Chondrocyte (in vitro differentiated cells): ENCODE measurements at places on chromosomes 6 and 20. TPM values are rescaled to one million over a fixed set of nuclear protein-coding genes. Genes with fewer than 3 reads are reported as not detected.
A peak's percentile ranks its signal among the peaks of the same experiment; 100 is the strongest.

BICRAL gene
- 9.2 to 10.8 TPM (median 9.7 TPM) in 3 replicates for total RNA-seq

HSPA12B gene
- 0.10 to 0.26 TPM in 2 of 3 replicates, not detected in the other for total RNA-seq

FGD2 gene
- total RNA-seq, result not detected in 3 replicates

PNPLA1 gene
- not detected in 3 replicates for total RNA-seq

IPCEF1 gene
- not detected in 3 replicates for total RNA-seq

CALHM4 gene
- not detected in 3 replicates for total RNA-seq

PSORS1C1 gene
- total RNA-seq, result 4.2 to 6.0 TPM (median 5.5 TPM) in 3 replicates

TTLL9 gene
- total RNA-seq, result 0.24 to 0.37 TPM (median 0.33 TPM) in 3 replicates

BPIFA1 gene
- not detected in 3 replicates for total RNA-seq

MUC21 gene
- not detected in 3 replicates for total RNA-seq

KCNK5 gene
- not detected in 3 replicates for total RNA-seq

POPDC3 gene
- total RNA-seq, result 2.6 to 4.6 TPM (median 3.4 TPM) in 3 replicates

C6orf141 gene
- not detected in 3 replicates for total RNA-seq

LINC00237 gene
- not detected in 3 replicates for total RNA-seq

SUPT3H gene
- total RNA-seq, result 10.7 to 13.3 TPM (median 12.9 TPM) in 3 replicates

DNA sequence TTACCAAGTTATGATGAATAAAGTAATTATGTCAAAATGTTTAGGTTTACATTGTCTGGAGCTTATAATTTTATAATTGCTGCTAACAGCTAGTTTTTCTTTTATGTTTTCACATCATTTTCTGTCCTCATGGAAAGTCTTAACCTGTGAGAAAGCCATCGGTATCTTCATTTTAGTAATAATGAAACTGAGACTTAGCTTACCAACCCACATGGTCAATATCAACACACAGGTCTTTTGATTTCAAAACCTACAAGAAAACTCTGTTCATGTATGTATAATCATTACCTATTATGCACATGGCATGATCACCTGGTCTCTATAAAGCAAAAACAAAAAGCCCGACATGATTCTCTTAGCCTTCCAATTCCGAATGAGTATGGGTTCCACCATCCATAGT is 61.9 kb downstream of the KCNQ5 start:
- no peak for DNase-seq

DNA sequence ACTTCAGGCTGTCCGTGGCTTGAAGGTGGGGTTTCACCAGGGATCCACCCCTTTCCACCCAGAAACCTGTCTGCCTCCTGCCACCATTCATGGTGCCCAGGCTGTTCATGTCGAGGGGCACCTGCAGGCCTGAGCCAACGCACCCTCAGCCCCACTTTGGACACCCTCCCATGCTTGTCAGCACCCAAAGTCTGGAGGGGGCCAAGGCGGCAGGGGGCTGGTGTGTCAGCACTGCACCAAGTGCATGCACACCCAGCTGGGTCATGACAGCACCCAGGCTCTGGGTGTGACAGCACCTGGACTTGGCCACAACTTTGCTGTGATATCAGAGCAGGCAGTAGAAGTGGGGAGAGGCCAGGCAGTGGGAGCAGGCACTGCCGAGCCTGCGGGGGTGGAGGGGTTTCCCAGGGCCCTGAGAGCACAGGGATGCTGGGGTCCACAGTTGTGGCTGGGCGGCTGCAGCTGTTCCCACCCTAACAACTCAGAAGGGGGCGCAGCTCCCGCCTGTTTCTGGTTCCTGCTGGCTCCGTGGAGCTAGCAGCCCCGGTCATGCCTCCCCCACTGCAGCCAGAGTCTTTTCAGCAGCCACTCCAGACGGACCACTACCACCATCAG is 33.3 kb upstream of the GRM4 start:
- peak; percentile 74 for DNase-seq

- DNase-seq, result no peak
Observed at GRCh38 chr20:46631212-46631869, 19.9 kb downstream of the SLC13A3 start.

DNA sequence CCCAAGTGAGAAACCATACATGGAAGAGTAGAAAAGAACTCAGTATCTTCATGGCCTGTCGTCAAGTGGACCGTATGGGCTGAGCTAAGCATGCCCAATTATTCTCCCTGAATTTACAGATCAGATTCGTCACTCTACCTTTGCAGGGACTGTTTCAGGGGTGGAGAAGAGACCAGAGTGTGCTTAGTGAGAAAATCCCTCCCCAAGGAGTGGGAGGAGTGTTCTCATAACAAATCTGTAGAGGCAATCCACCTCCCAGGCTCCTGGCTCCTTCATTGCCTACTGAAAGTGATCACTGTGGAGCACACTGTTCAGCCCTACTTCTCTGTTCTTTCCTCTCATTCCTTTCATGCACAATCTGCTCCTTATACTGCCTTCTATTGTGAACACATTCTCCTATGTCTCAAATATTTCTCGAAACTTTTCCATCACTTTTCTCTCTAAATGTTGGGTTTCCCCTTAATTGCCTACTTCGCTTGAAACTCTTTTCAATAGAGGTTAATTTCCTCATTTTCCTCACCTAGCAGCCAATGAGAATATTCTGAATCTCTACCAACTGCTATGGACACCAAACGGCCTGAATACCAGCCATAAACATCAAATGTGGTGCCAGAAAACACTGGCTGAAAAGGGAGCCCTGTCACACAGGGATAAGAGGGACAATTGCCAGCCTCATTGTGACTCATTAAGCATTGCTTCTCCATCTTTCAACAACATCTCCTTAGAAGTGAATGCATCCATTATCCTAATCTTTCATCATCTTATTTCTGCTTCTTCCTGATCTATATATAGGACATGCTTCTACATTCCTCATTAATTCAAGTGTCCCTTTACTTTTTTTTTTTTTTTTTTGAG is 398.3 kb downstream of the UTRN start:
- no peak for DNase-seq

DNA sequence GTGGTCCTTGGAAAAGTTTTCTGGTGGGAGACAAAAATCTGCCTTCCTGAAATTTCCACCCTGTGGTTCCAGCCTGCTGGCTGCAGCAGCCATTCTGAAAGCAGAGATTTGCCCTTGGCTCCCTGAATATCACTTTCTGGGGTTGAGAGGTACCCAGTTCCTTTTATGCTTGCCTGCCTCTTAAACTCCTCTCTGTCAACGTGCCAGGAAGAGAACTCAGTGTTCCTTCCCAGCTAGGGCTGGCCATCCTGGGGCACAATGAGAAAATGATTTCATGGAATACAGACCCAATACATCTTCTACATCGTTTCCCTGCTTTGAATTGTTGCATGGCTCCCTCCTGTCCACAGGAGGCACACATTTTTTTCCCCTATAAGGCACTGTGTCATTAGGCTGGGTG is 1.6 kb upstream of the DSN1 start:
- no peak for DNase-seq

- no peak for DNase-seq
Observed at GRCh38 chr6:124008000-124008987, 204.6 kb downstream of the NKAIN2 start.

DNA sequence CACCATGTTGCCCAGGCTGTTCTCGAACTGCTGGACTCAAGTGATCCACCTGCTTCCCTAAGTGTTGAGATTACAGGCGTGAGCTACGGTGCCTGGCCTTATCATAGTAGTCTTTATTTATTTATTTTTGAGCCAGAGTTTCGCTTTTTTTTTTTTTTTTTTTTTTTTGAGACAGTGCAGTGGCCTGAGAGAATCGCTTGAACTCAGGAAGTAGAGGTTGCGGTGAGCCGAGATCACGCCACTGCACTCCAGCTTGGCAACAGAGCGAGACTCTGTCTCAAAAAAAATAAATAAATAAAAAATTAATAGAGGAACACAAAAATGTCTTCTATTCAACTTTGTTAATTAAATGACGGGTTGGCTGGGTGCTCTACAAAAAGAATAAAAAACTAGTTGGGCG is 12.9 kb downstream of the MAPRE1 start:
- DNase-seq, result no peak

GRCh38 chr20:62493253-62493885 is 17.6 kb upstream of the GATA5 start:
- no peak for DNase-seq

DNA sequence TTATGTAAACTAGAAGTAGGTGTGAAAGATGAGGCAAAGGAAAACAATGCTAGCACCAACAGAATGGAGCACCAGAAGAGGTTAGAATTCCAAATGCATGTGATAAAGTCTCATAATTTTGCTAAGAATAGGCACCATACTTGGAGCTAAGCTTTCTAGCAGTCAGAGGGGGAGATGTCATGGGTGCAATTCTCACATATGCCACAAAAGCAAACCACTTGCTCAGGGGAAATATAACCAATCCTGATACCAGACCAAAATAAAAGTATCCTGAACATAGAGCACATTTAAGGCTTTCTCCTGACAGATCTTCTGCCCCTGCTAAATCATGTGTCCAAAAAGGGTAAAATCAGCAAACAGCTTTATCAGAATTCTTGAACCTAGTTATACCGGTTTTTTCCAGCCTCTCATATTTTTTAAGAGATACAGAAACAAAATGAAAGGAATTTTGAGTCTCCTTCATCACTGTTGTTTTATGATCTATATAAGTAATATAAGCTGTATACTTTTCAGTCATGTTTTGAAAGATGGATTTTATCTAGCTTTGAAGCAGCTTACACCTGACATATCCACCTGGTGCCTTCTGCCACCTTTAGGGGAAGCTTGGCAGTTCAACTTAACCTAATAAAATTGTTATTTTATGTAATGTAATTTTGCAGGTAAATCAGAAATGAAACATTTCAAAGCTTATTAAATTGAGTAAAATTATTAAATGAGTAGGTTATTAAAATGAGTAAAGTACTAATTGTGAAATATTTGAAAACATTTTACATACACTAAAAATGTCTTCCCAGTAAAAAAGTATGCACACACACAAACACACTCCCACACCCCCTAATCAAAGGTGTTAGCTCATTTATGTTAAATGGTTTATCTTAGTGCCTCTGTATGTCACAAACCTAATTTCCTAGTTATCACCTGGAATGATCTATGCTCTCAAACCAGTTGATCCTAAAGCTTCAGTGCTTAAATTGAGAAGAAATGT is 2.8 kb downstream of the SPO11 start:
- DNase-seq, result no peak

DNA sequence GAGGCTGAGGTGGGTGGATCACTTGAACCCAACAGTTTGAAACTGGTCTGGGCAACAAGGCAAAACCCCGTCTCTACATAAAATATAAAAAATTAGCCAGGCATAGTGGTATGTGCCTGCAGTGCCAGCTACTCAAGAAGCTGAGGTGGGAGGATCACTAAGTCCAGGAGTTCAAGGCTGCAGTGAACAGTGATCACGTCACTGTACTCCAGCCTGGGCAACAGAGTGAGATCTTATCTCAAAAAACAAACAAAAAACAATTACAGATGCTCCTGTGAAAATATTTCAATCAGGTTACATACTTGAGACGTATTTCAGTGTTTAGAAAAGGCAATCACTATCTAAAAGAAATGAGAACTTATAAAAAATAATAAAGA is 33.8 kb downstream of the RANBP9 start:
- DNase-seq, result no peak

DNA sequence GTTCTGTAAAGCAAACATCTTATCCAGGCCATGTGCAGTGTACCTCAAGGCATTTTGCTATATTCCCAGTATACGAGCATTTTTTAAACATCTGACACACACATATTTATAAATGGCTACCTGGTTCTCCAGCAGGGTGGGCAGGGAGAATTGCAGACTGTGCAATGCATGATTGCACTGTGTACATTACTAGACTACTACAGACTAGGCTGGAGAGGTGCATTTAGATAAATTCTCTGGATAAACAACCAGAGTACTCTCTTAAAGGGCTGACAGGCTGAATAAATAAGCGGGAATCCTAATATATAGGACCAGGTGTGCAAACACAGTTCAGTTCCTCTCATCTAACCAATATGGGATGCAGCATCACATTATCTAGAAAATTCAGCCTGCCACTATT is 428.3 kb upstream of the ARID1B start:
- DNase-seq, result no peak

DNA sequence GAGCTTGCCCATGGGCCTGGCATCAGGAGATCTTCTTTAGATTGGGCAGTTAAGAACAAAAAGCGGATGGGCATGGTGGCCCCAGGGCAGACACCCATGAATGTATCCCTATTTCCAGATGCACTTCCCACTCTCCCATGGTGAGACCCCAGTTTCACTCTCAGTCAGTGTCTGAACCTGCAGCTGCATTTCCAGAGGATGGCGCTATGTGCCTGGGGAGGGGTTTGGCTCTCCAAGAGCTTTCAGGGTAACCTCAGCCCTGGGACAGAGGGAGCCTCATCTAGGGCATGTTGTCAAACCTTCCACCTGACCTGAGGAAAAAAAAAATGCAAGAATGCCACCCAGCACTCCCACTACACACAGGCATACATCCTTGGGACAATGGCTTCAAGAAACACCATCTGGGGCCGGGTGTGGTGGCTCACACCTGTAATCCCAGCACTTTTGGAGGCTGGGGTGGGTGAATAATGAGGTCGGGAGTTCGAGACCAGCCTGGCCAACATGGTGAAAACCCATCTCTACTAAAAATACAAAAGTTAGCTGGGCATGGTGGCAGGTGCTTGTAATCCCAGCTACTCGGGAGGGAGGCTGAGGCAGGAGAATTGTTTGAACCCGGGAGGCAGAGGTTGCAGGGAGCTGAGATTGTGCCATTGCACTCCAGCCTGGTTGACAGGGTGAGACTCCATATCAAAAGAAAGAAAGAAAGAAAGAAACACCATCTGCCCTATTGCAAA is 1.9 kb downstream of the CST9L start:
- DNase-seq, result no peak

DNA sequence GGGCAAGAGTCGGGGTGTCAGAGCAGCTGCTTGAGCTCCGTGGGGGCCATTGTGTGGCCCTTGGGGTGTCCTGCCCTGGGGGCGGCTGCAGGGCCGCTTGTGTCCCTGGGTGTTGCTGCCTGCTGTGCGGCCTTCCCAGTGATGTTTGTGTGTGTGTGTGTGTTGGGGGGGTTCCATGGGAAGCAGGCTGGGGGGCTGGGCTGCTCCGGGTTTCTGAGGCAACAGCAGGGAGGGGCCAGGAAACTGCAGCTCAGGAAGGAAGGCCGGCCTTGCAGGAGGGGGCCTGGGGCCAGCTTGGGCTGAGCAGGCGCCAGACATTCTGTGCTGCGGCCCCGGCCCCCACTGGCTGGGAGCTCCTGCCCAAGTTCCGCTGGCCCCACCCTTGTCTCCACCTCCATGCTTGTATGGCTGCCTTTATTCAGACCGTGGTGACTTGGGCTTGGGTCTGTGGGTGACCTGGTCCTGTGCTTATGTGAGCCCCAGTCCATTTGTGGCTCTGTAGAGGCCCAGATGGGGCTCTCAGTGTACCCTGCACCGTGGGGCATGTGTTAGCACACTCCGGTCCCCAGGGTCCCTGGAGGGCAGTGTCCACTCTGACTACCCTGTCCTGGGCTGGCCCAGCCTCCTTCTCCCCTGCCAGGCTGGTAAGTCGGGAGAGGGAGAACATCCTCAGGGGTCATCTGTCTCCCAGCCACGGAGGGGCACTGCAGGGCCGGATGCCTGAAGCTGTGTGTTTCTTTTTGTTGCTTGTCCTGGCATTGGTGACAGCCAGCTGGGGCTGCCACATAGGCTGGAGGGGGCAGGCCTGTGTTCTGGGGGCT is 4.6 kb upstream of the SOX18 start:
- no peak for DNase-seq

- DNase-seq, result peak; percentile 69
Observed at GRCh38 chr20:57398901-57399535, 7.8 kb downstream of the RBM38 start.
